ENCODE measurements at places on chromosomes 13 and 19.

- no peak for DNase-seq
Measured at GRCh38 chr19:55704494-55705245, 29.6 kb downstream of the EPN1 start.

- no peak for DNase-seq
Measured at GRCh38 chr13:111168107-111168506, 53.0 kb downstream of the ARHGEF7 start.

DNA sequence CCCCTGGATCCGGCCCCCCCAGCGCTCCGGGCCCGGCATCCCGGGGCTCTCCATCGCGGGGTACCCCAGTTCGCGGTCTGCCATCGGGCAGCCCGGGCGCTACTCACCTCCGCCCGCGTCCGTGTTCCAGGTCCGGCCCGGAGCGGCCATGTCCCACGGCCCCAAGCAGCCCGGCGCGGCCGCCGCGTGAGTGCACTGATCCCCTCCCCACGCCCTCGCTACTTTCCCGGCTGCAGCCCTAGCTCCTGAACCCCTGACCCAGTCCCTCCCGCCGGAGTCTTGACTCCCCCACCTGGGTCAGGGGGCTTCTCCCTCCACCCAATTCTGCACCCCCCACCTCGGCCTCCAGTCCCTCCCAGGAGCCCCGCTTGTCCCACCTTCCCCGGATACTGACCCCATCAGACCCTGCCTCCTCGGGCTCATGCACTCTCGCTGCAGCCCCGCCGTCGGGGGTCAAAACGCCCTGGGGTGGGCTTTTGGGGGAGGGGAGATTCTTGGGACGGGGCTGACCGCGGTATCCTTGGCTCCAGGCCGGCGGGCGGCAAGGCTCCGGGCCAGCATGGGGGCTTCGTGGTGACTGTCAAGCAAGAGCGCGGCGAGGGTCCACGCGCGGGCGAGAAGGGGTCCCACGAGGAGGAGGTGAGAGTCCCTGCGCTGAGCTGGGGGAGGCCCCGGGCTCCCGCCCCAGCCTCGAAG lies 566 bp downstream of the HMG20B start:
- DNase-seq, result peak; percentile 34

GRCh38 chr13:45167611-45168554 lies 33.0 kb downstream of the KCTD4 start:
- no peak for DNase-seq

DNA sequence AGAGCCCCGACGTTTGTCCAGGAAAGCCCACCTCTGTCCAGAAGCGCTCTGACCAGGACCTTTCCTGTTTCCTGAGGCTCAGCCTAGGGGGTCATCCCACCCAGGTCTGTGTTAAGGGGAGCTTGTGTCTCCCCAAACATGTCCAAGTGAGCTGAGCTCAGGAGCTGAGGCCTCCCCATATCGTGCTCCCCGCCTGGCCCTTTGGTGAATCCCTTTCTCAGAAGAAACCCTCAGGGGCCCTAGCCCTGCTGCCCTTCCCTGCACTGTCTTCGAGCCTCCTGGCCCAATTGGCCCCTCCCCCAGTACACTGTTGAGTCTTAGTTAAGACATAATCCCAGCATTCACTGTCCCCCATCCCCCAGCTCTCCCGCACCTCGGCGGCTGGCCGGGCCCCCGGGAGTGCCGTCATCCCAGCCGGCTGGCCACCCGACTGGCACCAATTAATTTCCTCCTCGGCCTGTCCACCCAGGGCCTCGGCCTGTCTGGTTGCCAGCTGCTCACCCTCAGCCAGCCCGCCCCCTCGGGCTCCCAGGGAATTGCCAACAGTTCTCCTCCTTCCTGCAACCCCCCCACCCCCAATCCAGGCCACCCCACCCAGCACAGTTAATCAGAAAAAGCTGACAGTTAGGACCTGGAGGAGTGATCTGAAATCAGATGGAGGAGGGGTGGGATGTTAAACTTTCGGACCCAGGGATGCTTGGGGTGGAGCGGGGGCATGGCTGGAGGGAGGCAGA lies 13.6 kb downstream of the IER2 start:
- peak; percentile 71 for DNase-seq

DNA sequence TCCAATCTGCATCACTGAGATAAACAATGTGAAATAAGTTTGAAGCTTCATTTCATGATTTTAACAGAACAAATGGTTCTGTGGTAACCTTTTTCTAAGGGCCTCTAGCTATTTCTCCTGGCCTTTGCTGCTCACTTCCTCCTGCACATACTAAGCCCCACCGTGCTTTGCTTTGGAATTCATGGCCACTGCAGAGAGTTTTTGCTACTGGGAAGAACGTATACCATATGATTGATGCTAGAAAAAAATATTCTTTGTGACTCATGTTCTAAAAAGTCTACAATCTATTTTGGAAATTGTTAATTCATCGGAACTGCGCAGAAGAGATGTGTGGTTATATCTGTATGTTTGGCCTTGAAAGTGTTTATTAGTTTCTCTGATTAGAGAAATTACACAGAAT lies 747.3 kb downstream of the PCDH9 start:
- no peak for DNase-seq

GRCh38 chr13:44752164-44752563 lies 176.0 kb upstream of the TSC22D1 start:
- DNase-seq, result no peak

DNA sequence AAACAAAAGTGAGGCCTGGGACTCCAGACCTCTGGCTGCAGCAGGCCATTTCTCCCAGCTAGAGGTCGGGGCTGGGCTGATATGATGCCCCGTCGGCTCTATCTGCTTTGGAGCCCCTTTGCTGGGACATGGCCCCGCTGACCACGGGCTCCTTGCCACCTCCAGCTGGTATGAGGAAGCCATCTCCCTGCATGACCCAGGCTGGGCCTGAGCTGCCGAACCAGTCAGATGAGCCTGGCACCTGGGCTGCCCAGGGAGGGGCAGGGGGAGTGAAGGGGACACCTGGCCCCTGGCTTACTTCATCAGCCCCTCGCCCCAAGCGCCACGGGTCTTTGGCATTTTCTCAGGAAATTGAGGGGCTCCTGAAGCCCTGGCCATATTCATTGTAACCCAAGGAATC lies 7.8 kb downstream of the ZSWIM4 start:
- no peak for DNase-seq

DNA sequence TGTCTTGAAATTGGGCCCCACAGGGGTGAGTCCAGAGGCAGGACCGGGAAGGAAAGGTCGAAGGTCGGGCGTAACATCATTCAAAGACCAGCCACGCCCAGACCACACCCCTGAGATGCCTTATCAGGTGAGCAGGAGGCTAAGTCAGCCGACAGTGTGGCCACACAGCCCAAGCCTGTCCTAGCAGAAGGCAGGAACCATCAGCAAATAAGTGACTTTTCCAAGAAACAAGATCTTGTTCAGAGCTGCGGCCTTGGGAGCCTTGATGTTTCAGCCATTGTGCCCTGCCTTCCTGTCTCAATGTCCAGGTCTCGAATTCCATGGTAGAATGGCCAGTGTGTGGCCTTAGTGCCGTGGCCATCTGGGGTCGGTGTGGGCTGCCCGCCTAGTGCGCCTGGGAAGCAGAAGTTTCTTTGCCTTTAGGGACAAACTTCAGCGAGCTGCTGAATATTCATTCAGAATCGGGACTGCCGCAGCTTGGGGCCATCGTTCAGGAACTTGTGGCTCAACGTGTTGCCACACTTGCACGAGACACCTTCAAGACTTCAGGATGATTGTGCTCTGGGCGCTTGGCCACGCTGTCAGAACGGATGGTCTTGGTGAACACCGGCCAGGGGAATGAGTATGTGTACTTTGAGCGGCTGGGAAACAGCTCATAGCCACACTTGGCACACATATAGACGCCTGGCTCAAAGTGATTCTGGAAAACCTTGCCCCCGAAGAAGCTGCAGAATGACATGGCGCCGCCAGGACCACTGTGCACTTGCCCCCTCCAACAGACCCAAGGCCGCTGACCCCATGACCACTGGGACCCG lies 6.1 kb upstream of the IFNL4 start:
- no peak for DNase-seq

GRCh38 chr13:30134578-30134977 lies 172.8 kb downstream of the KATNAL1 start:
- DNase-seq, result no peak

GRCh38 chr13:111233080-111233479 lies 87.4 kb upstream of the TEX29 start:
- no peak for DNase-seq

DNA sequence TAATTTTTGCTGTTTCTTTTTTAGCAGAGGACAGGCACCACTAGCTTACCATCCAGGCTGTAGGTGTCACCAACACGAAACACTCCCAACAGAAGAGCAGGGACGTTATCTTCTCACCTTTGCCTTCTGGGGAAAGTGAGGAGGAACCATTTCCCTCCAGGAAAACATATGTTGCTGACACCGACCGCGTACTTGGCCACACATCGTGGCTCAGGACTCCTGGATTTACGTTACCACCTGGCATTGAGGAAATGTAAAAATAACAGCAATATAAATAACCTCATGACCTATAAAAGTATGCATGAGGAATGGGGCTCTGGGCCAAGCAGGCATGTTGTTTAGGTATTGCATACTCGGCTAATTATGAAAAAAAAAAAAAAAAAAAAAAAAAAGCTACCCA lies 525.1 kb downstream of the MYO16 start:
- no peak for DNase-seq

GRCh38 chr13:49690133-49690994 lies 922 bp downstream of the EBPL start:
- DNase-seq, result peak; percentile 69

DNA sequence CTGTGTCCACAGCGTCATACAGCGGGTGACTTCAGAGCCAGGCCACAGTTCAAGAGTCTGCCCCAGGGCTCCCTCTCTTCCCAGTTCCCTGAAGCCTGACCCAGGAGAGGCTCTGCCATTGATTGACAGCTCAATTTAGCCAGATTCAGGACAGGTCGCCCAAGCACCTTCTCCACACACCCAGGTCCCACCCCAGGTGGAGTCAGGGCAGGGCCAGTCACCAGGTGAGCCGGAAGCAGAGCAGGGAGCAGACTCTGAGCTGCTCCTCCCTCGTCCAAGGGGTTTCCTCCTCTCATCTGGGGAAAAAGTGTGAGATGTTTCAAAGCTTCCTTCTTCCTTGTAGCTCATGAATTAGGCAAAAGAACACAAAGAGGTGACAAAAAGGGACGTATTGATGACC lies 5.6 kb downstream of the CEACAM7 start:
- no peak for DNase-seq

DNA sequence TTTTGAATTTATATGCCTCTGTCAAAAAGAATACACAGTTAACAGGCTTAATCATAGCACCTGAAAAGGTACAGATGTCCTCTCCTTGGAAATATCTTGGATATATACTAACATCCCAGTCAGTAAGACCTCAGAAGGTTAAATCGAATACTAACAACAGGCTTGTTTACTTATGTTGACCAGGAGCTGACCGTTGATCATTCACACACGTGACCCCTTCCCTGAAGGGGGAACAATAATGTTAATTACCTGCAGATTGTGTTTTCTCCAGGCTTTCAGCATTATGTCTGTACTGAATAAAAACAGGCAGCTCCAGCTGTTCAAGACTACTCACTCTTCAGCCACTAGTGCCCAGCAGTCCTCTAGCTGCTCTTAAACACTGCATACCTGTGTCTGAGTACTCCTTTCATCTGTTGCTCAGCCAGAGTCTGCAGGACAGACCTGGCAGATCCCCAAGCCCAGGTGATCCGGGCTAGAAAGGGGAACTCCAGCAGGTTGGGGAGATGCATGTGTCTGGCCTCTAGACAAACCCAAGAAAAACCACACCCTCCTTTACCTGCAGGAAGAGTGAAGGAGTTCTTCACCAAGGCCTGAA lies 163.9 kb downstream of the RNF17 start:
- DNase-seq, result no peak

- peak; percentile 65 for DNase-seq
Measured at GRCh38 chr13:50320271-50320862, 305.1 kb downstream of the KCNRG start.

DNA sequence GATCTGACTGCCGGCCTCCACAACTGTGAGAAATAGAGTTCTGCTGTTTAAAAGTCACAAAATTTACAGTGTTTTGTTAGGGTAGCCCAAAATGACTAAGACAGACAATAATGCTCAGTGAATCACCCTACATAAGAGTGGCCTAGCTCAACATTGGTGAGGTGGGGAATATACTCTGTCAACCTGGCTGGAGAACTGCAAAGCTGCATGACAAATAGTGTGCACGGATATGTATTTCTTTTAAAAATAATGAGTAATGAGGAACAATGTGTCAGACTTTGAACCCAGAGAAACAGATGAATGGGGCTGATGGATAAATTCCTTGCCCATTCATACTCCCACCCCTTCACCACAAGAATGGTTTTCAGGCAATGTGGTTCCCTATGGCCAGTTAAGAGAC lies 372.4 kb downstream of the SUCLA2 start:
- peak; percentile 3 for DNase-seq

- no peak for DNase-seq
Measured at GRCh38 chr13:111177081-111177711, 62.1 kb downstream of the ARHGEF7 start.

DNA sequence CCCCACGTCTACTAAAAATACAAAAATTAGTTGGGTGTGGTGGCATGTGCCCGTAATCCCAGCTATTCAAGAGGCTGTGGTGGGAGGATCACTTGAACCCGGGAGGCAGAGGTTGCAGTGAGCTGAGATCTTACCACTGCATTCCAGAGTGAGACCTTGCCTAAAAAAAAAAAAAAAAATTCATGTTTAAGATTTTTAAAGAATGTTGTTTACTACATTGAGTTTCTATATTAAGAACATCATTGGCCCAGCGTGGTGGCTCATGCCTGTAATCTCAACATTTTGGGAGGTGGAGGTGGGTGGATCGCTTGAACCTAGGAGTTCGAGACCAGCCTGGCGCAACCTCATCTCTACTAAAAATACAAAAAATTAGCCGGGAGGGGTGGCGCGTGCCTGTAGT lies 31.9 kb upstream of the FLT1 start:
- DNase-seq, result no peak

All from RKO (cell line).